ENCODE measurements at places on chromosomes 1 and 21. TPM values are rescaled to one million over a fixed set of nuclear protein-coding genes. Genes with fewer than 3 reads are reported as not detected.

DNA sequence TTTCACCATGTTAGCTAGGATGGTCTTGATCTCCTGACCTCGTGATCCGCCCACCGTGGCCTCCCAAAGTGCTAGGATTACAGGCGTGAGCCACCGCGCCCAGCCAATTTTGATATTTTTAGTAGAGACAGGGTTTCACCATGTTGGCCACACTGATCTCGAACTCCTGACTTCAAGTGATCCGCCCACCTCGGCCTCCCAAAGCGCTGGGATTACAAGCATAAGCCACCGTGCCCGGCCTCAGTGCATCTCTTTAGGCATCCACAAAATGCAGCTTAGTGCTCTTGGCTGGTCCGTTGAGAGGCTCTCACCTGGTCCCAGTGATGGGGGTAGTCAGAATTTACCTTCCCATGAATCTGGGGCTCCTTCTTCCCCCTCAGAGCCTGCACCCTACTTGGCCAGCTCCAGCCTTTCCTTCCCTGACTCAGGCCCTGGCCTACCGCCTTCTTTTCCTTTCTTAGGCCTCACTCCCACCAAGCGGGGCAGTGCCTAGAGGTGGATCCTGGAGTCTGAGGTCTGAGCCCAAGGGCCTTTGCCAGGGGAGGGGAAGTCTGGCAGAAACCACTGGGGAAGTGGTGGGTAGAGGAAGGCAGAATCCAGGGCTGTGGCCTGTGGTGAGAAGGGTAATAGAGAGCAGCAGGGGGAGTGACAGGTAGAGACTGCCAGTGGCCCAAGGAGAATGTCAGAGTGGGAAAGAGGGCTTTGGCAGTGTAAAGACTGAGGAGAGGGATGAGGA is 3.7 kb downstream of the LENEP start:
- no peak overlapping the region for H3K27ac ChIP-seq
- H3K36me3 ChIP-seq: no peaks in the 10 kb centered on the region
- peaks cover 6% of the 10 kb centered on the region for H3K27me3 ChIP-seq
- no peak for DNase-seq

Gene ADORA3
- not detected for polyA plus RNA-seq

Gene SLC35F3
- polyA plus RNA-seq: not detected

DNA sequence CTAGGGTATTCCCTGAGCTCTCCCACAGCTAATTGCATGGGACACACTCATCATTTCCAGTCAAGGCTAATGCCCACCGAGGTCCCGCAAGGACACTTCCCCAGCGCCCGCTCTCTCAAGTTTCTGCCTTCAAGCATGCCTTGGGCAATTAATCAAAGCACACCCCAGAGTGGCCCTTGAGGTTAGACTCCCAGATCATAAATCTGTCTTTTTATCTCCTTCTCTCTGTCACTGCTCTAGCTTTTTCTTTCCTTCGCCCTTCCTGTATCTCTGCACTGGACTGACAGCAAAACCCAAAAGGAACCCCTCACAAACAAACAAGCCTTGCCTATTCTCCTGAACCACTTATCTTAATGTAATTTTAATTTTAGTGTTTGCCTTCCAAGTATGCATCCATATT is 7.9 kb upstream of the EXOSC10 start:
- no peaks in the 10 kb centered on the region for H3K4me1 ChIP-seq
- peaks cover 23% of the 10 kb centered on the region for H3K36me3 ChIP-seq
- no peak overlapping the region for H3K4me3 ChIP-seq
- DNase-seq: no peak
- no peak overlapping the region for H3K27ac ChIP-seq

DNA sequence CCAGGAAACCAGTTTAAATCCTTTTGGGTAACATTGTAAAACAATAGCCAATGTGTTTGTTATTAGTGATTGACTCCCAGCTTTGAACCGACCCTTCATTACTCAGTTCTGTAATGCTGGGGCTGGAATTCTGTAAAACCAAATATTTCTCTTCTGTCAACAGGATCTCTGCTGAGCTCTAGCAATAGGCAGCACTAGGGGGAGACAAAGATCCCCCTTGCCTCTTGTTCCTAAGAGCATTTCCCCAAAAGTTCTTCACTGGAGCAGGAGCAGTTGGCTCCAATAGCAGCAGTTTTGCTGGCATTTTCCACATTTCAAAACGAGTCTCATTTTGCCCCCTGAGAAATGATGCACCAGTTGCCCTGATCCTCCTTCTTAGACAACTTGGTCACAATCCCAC is 1671.1 kb downstream of the MRPL39 start:
- H3K4me3 ChIP-seq: no peak overlapping the region
- H3K36me3 ChIP-seq: no peaks in the 10 kb centered on the region
- no peak overlapping the region for H3K27ac ChIP-seq

GRCh38 chr1:203673550-203674411 is 47.1 kb downstream of the ATP2B4 start:
- H3K4me3 ChIP-seq: peak overlapping the region; percentile 87
- peaks cover 14% of the 10 kb centered on the region for H3K27me3 ChIP-seq
- peak overlapping the region; percentile 100 for H3K27ac ChIP-seq

DNA sequence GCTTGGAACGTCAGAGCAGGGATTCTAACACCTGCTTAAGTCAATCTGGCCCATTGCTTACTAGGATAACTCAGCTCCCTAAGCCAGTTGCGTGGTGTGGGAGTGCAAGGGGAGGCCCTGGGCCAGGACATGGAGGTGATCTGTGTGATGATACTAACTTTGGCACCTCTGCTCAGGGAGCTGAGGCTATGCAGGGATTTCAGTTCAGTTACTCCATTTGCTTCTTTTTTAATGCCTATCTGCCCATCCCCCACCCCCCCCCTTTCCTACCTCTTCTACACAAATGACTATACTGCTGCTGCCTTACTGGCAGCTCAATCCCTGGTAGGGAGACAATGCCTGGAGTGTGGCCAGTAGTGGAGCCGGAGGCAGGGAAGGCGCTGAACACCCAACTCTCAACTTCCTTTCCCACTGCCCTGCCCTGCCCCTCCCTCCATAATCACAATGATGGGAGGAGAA is 19.5 kb downstream of the INKA2 start:
- H3K4me1 ChIP-seq: no peaks in the 10 kb centered on the region
- H3K36me3 ChIP-seq: no peaks in the 10 kb centered on the region
- no peak overlapping the region for H3K27ac ChIP-seq
- no peak for DNase-seq
- peaks cover 4% of the 10 kb centered on the region for H3K27me3 ChIP-seq

Gene TSPAN2
- polyA plus RNA-seq: 76.2 TPM

- H3K27me3 ChIP-seq: no peaks in the 10 kb centered on the region
- no peaks in the 10 kb centered on the region for H3K36me3 ChIP-seq
- no peak overlapping the region for H3K4me3 ChIP-seq
These were observed 11.5 kb upstream of the RGS1 start for GRCh38 chr1:192564099-192564498.

DNA sequence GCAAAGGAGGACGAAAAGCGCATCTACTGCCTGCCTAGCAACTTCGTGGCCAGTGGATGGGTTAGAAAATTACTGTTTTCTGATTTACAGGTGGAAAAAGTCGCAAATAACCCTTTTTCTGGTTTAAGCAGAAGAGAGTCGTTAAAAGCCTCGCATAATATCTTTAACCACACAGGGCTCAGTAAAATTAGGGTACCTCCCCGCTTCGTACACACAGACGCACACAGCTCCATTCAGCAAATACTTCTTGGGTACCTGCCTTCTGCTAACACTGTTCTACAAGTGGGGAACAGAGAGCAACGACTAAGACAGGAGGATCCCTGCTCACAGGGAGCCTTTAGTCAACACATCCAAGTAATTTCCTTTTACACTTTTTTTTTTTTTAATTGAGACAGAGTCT is 704 bp downstream of the ALG6 start:
- DNase-seq: no peak
- peaks cover 30% of the 10 kb centered on the region for H3K4me1 ChIP-seq

DNA sequence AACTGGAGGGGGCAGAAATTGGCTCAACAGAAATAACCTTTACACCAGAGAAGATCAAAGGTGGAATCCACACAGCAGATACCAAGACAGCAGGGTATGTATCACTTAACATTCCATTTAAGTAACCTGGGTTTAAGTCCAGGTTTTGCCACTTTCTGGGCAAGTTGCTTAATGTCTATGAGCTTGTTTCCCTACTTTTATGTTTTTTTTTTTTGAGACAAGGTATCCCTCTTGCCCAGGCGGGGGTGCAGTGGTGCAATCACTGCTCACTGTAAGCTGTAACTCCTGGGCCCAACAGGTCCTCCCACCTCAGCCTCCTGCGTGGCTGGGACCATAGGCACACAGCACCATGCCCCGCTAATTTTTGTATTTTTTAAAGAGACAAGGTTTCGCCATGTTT is 2.2 kb downstream of the RTCA start:
- H3K4me1 ChIP-seq: peaks cover 81% of the 10 kb centered on the region
- peaks cover 11% of the 10 kb centered on the region for H3K27me3 ChIP-seq
- H3K36me3 ChIP-seq: peaks cover 23% of the 10 kb centered on the region
- H3K27ac ChIP-seq: no peak overlapping the region
- H3K4me3 ChIP-seq: peak overlapping the region; percentile 100
- DNase-seq: no peak

DNA sequence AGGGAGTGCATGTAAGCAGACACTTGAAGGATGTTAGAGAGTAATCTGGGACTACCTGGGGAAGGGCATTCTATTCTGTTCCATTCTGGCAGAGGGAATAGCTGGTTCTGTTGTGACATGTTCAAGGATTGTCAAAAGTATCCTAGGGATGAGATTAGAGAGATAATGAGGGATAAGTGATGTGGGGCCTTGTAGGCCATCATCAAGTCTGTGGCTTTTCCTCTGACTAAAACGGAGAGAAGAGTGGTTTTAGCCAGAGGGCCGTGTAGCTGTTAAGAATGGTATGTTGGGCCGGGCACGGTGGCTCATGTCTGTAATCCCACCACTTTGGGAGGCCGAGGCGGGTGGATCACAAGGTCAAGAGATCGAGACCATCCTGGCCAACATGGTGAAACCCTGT is 23.6 kb downstream of the TGFB2 start:
- no peak overlapping the region for H3K27ac ChIP-seq
- no peaks in the 10 kb centered on the region for H3K27me3 ChIP-seq
- DNase-seq: no peak
- H3K4me1 ChIP-seq: no peaks in the 10 kb centered on the region
- no peaks in the 10 kb centered on the region for H3K36me3 ChIP-seq

Data from immature natural killer cell (primary cell).